T-helper 17 cell (primary cell): ENCODE measurements at places on chromosomes 7 and 10. TPM values are rescaled to one million over a fixed set of nuclear protein-coding genes. Genes with fewer than 3 reads are reported as not detected.

The CUZD1 gene
- total RNA-seq = 0.73 TPM

The STEAP1 gene
- total RNA-seq = not detected

The EPO gene
- not detected for total RNA-seq

The VIM gene
- total RNA-seq = 1,558 TPM

The FBXW4 gene
- 64.5 TPM for total RNA-seq

The ZNF503 gene
- 0.12 TPM for total RNA-seq

The CLEC2L gene
- total RNA-seq = not detected

The NPSR1 gene
- not detected for total RNA-seq

The TAS2R5 gene
- 0.90 TPM for total RNA-seq

The EIF3B gene
- total RNA-seq = 139 TPM

The TMEM254 gene
- total RNA-seq = 11.3 TPM

The KIFBP gene
- total RNA-seq = 4.6 TPM

The SLC26A5 gene
- not detected for total RNA-seq

The COL28A1 gene
- total RNA-seq = not detected

The KLF6 gene
- 2,317 TPM for total RNA-seq

The BAG3 gene
- total RNA-seq = 52.4 TPM
